Mesendoderm (in vitro differentiated cells): ENCODE measurements at places on chromosomes 16 and 17.

- DNase-seq: no peak
Measured at GRCh38 chr17:64534187-64534586, 27.4 kb downstream of the CEP95 start.

GRCh38 chr17:10699856-10700255 lies 2.5 kb downstream of the ADPRM start:
- no peak for DNase-seq

DNA sequence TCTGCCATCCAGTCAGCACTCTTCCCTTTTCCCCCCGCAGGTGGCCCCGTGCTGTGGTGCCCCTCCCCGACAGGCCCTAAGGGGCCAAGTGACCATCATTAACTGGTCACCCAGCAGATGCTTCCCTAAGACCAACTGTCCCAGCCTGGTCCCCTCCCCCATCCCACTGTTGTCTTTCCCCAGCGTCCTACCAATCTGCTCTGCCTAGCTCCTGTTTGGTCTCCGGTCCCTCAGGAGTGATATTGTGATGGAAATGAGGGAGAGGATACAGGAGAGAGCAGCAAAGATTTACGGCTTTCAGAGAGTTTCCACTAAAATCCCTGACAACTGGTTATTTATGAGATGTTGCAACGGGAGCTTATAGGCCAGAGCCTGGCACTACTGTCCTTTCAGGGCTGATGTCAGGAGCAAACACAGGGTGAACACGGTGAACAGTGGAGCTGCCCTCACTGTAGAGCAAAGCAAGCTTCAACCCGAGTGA lies 1.4 kb upstream of the TTLL6 start:
- DNase-seq: peak; percentile 24

DNA sequence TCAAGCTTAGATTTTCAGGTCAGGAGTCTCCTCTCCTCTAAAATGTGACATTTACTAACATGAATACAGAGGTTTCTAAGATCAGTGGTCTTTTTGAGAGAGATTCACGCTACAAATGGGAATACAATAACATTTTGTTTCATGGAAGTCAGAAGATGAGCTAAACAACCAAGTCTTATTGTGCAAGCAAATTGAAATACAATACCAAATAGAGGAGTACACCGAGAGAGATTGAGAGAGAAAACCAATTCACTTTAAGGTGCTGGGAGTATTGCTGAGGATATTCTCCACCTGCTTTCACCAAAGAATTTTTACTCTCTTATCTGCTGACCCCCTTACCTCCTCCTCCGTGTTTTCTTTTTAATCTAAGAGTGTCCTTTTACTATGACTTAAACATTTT lies 11.5 kb downstream of the VEZF1 start:
- DNase-seq: no peak

- no peak for DNase-seq
Measured at GRCh38 chr17:76752006-76752405, 14.1 kb downstream of the MFSD11 start.

DNA sequence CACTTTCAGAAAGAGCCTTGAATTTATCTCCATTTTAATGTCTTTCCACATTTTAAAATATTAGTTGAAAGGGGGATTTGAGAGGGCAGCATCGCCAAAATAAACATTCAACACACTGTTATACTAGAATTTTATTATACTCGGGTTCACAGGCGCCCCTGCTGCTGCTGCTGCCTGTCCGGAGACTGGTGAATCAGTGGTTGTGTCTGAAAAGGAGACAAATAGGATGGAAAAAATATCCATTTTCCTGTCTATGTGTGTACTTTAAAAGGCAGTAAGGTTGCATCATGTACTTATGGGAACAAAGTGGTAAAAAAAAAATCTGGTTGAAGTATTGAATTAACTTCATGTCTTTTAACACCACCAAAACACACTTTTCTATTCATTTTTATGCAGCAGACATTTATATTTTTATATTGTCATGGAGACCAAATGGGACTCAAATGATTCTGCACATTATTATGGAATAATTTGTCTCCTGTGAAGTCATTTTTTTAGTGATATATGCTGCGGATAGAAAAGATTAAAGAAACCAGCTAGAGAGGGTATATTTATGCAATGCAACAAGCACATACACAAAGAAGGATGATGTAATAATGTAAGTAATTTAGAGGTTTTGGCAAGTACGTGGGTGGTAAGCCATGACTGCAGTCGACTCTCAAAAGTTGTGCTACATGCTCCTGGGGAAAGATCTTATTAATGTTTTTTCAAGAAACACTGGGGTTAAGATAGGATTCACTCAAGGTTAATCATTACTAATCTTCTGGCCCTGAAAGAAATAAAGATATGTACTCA lies 759.0 kb upstream of the SOX9 start:
- no peak for DNase-seq

DNA sequence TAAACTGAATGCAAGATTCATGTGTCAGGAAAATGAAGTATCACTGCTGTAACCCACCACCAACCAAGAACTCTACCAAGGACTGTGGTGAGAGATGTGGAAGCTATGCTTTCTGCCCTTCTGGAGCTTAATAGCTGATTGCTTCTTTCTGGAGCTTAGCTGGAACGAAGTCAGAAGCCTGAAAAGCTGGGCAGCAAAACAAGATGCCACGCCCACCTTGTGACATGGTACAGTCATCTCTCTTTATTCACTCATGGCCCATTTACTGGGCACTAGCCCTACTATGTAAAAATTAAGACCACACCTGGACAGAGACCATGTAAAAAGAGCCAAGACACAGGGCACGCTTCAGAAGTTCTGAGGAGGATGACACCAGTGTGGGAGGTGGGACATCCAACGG lies 48.1 kb downstream of the TEX2 start:
- no peak for DNase-seq

DNA sequence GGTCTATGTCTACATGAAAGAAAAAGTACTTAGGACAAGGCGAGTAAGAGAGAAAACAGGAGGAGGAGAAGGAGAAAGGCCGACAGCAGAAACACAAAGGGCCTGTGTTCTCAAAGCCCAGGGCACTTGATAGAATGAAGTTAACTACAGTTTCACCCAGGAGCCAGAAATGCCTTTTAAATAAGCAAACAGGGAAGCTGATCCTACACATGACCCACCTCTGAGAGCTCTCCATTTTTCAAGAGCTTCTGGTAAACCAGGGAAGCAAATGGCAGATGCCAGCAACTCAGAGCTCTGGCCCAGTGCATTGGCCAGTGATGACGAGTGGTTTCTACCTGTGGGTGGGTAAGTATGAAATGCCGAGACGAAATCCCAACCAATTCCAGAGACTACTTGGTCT lies 163.4 kb downstream of the ZFHX3 start:
- no peak for DNase-seq

DNA sequence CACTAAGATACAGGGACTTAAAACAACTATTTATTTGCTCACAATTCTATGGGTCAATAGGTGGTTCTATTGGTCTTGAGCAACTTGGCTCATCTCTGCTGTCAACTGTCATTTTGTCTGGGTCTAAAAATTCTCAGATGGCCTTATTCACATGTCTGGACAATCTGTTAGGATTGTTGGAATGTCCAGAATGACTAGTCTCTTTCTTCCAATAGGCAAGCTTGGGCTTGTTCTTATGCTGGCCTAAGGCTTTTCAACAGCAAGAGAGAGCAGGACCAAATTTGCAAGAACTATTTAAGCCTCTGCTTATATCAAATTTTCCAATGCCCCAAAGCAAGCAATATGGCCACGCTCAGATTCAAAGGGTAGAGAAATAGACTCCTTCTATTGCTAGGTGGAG lies 240.9 kb downstream of the KIF2B start:
- DNase-seq: no peak

DNA sequence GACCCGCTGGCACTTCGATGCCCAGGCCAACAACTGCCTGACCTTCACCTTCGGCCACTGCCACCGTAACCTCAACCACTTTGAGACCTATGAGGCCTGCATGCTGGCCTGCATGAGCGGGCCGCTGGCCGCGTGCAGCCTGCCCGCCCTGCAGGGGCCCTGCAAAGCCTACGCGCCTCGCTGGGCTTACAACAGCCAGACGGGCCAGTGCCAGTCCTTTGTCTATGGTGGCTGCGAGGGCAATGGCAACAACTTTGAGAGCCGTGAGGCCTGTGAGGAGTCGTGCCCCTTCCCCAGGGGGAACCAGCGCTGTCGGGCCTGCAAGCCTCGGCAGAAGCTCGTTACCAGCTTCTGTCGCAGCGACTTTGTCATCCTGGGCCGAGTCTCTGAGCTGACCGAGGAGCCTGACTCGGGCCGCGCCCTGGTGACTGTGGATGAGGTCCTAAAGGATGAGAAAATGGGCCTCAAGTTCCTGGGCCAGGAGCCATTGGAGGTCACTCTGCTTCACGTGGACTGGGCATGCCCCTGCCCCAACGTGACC lies 5.0 kb downstream of the WFIKKN2 start:
- no peak for DNase-seq

DNA sequence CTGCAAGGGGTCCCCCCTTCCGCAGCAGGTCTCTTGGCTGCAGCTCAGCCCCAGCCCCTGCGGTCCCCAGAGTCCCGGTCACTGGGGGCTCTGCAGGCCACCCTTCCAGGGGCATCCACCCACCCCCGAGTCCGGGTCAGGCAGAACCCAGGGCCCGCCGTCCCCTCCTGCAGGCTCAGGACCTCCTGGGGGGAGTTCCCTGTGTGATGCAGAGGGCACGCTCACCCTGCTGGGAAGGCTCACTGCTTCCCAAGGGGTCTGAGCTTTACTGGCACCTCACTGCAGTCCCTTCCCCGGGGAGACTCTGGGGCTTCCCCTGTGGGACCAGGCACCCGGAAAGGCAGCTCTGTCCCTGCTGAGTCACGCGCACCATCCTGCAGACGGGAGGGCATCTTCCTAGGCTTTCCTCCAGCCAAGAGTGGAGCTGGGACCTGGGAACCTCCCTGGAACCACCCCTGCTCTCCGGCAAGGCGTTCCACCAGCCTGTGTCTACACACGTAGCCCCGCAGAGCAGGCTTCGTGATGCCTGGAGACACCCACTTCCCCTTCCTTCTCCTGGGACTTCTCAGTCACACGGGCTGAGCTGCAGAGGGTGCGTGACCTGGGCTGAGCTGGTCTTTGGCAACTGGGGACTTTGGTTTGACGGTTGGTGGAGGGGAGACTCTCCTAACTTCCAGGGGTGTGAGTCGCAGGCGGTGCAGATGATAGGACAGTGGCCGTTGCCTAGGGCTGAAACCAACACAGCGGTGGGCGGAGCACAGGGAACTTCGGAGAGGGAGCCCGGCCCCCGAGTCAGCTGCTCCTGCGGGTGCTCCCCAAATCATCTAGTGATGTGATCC lies 23.4 kb downstream of the SLC25A10 start:
- DNase-seq: no peak

- DNase-seq: peak; percentile 10
Measured at GRCh38 chr16:13896543-13897182, 23.3 kb upstream of the ERCC4 start.

- DNase-seq: peak; percentile 95
Measured at GRCh38 chr16:85157813-85158742, 45.8 kb upstream of the CIBAR2 start.

DNA sequence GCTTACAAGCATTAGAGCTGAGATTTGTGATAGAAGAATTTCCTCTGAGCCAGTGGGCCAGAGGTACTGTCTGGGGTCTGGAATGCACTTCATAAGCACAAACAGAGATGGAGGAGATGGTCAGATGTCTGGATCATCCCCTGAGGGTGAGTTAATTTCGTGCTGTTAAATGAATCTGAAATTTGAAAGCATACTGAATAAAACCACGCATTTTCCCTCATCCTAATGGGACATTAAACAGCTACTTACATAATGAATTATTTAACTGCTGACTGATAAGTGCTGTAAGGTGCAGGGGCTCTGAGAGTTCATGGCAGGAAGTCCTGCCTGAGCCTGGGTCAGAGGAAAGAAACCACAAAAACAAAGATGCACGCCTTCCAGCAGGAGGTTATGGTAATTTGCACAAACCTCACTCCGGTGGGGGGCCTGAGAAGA lies 136.3 kb upstream of the XYLT1 start:
- DNase-seq: no peak

- no peak for DNase-seq
Measured at GRCh38 chr17:6297960-6298359, 137.0 kb downstream of the AIPL1 start.

- peak; percentile 98 for DNase-seq
Measured at GRCh38 chr16:48053418-48053745, 102.4 kb downstream of the ABCC12 start.

- no peak for DNase-seq
Measured at GRCh38 chr17:8371786-8372185, 4.7 kb downstream of the KRABD2 start.

- DNase-seq: peak; percentile 42
Measured at GRCh38 chr16:8958344-8959167, 5.2 kb downstream of the USP7 start.

DNA sequence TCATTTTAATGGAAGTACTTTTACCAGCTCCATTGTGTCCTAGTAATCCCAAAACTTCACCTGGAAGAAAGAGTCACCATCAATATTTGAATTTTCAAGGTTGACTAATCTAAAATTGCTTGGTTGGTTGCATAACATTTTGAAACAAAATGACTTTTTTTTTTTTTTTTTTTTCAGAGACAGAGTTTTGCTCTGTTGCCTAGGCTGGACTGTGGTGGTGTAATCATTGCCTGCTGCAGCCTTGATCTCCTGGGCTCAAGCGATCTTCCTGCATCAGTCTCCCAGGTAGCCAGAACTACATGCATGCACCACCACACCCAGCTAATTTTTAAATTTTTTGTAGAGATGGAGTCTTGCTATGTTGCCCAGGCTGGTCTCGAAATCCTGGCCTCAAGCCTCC lies 12.6 kb upstream of the ABCA6 start:
- no peak for DNase-seq

DNA sequence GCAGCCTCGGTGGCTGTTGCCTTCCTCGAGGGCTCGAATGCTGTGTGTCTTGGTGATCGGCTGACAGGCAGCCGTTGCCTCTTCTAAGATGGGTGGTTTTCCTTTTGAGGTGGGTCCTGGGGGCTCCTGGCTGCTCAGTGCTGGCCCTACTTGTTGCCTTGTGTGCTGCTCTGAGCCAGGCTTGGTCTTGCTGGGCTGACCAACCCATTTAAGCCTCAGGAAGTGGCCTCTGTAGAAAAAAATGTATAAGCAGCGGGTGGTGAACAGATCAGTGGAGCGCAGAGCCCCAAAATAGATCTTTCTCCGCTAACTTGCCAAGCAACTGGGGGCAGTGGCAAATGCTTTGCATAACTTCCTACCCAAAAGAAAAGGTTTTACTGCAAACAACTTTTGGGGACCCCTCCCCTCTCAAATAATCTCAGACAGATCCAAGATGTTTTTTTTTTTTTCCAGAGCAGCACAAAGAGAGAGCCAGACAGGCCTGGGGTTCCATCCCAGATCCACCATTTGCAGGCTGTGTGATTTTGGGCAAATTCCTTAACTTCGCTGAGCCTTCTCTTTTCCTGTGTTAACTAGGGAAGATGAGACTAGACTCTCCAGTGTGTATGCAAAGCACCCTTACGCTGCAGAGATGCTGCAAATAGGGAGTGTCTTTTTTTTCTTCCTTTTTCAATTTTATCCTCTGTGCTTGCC lies 42.5 kb downstream of the PLCG2 start:
- no peak for DNase-seq

- DNase-seq: no peak
Measured at GRCh38 chr16:19858340-19859018, 26.2 kb downstream of the GPRC5B start.

DNA sequence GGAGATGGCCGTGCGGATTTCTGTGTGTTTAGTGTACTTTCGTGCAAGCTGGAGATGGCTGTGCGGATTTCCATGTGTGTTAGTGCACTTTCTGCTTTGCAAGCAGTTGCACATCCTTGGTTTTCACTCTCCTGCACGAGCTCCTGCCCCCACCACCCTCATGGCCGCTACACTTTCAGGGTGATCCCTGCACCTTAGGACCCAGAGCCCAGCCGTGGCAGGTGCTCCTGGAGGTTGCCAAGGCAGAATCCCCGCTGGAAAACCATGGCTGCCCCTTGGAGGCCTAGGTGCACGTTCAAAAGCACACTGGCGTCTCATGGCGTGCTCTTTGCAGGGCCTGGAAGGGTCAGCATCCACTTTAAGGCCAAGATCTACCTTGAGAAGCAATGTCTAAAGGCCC lies 311.0 kb upstream of the TNRC6C start:
- no peak for DNase-seq
